Stimulated activated CD4-positive, alpha-beta T cell treated with anti-CD3 and anti-CD28 coated beads, Interleukin-12 subunit alpha, Interleukin-12 subunit beta, amount 100 ng/mL, for 4 hours (primary cell): ENCODE measurements at places on chromosomes 3 and 15.

DNA sequence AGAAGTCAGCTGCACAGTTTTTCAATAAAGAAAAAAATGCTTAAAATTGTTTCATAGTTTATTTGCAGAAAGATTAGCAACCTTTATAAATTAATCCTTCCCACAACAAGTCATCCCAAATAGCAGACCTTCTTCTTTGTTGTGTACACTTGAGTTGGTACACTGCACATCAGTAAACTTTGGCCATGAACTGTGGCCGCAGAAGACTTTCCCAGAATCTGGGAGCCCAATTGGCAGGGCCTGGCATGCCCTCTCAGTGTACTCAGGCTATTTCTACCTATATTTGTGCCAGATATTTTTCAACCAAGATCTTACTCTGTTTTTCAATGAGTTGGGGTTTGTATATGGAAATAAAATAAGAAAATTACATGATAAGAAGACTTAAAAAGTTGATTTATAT is 133.1 kb downstream of the DIPK2A start:
- DNase-seq, result no peak

GRCh38 chr3:54857343-54857742 is 70.5 kb downstream of the LRTM1 start:
- DNase-seq, result no peak

- no peak for DNase-seq
Measured at GRCh38 chr15:100113351-100114080, 228.3 kb downstream of the ADAMTS17 start.

- DNase-seq, result no peak
Measured at GRCh38 chr3:162041622-162042021, 545.0 kb downstream of the OTOL1 start.

DNA sequence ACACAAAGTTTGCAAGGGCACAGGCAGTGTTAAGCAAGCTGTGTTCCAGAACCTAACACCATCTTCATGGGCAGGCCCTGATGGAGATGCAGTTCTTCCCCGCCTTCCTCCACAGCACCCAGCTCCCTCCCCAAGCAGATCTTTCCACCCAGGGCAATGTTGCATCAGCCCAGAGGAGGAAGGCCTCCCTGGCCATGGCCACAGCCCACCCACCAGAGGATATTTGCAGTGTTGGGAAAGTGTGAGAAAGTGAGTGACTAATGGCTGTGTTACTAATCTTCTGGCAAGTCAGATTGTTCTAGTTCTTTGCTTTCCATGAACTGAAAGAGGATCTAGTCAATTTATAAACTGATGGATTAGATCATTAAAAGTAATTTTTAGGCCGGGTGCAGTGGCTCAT is 42.0 kb upstream of the ATP10A start:
- DNase-seq, result peak; percentile 7
